ENCODE measurements at places on chromosomes 3 and 15.
A peak's percentile ranks its signal among the peaks of the same experiment; 100 is the strongest.

DNA sequence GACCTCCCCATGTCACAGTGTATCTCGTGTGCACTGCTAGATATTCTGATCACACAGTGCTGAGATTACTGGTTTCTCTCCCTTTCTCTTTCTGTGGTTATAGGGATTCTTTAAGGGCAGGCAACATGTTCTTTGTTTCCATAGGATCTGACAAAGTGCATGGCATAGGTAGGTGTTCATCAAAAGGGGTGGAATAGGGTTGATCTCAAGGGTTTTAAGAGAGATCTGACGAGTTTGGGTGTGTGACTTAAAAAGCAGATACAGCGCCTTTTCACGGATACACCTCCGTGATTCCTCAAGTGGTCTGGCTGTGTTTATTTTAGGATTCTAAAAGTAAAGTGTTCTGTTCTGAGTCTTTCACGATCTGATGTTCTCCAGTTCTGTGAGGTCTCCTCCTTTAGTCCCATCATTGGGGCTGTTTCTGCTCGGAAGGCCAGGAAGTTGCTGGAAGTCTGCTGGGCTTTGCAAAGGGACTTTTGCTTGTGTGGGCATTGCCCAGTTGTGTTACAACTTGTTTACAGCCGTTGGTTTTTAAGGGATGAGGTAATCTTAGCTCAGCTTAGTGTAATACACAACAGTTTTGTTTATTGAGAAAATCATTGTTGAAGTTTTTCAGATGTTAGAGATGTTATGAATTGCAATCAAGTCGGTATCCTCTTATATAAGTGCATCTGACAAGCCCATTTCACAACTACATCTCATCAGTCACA lies 34.8 kb downstream of the IGF1R start:
- no peak for DNase-seq

GRCh38 chr3:130903412-130903908 lies 9.6 kb downstream of the ATP2C1 start:
- no peak for DNase-seq

- DNase-seq = no peak
Observed at GRCh38 chr3:45134758-45135521, 11.2 kb downstream of the CDCP1 start.

- DNase-seq = no peak
Observed at GRCh38 chr3:119580067-119580760, 922 bp downstream of the ADPRH start.

- DNase-seq = no peak
Observed at GRCh38 chr3:179091113-179091512, 19.5 kb upstream of the ZMAT3 start.

- DNase-seq = peak; percentile 33
Observed at GRCh38 chr15:58951388-58952007, 18.0 kb upstream of the SLTM start.

DNA sequence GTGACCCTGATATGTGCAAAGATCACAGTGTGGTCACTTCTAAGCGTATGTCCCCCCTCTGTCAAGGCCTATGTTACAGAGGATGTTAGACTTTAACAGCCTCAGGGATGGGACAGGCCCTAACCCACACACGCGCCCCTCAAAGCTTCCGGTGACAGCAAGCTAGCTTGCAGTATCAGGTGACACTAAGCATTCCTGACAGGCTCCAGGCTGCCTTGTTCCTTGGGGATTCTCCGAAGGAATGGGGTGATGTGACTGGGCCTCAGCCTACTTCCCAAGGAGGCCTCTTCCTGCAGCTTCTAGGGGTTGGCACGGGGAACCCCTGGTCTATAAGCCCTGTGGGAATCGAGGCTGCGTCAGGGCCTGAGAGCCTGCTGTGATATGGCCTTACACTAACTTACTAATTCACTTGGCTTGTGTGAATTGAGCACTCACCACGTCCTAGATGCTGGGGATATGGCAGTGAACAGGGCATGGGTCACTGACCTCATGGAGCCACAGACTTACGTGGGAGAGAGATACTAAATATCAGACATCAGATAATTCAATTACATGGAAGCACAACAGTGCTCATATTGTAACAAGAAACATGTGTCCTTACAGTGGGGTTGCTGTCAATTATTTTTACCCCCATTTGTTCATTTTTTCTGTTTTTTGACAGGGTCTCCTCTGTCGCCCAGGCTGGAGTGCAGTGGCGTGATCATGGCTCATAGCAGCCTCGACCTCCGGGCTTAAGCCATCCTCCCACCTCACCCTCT lies 11.4 kb upstream of the SPTBN5 start:
- no peak for DNase-seq

- no peak for DNase-seq
Observed at GRCh38 chr3:155863072-155863784, 7.2 kb upstream of the GMPS start.

DNA sequence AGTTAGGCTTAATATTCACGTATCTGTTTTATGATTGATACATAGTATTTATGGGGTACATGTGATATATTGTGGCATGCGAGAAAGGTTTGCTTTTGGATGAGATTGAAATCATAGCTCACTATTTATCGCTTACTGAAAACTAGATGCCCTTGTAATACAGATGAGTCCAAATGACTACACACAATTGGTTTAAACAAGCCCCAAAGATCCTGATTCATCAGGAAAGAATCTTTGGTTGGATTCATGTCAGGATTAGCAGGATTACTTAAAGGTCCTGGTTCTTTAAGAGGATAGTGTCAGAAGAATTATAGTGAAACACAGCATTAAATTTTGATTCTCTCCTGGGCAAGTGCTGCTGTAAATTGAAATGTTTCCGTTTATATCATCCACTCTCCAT lies 18.6 kb upstream of the AADAC start:
- DNase-seq = peak; percentile 45

- DNase-seq = peak; percentile 73
Observed at GRCh38 chr3:72520690-72521308, 327.4 kb downstream of the SHQ1 start.

GRCh38 chr15:39752246-39752645 lies 30.4 kb downstream of the FSIP1 start:
- DNase-seq = no peak

DNA sequence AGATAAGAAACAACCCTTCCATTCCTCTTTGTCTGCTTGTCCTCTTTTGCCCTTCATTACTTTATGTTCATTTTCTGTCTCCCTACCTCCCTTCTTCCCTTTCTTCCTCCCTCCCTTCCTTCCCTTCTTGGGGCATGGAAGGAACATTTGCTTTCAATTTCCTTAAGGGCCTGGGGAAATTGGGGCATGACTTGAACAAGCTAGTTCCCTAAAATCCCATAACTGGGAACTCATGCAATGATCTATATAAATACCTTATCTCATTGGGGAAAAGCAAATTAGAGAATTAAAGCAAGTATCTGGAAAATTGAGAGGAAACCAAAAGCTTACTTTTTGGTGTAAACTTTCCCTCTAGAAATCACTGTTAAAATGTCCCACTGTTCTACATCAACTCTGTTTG lies 35.7 kb downstream of the BOC start:
- no peak for DNase-seq

DNA sequence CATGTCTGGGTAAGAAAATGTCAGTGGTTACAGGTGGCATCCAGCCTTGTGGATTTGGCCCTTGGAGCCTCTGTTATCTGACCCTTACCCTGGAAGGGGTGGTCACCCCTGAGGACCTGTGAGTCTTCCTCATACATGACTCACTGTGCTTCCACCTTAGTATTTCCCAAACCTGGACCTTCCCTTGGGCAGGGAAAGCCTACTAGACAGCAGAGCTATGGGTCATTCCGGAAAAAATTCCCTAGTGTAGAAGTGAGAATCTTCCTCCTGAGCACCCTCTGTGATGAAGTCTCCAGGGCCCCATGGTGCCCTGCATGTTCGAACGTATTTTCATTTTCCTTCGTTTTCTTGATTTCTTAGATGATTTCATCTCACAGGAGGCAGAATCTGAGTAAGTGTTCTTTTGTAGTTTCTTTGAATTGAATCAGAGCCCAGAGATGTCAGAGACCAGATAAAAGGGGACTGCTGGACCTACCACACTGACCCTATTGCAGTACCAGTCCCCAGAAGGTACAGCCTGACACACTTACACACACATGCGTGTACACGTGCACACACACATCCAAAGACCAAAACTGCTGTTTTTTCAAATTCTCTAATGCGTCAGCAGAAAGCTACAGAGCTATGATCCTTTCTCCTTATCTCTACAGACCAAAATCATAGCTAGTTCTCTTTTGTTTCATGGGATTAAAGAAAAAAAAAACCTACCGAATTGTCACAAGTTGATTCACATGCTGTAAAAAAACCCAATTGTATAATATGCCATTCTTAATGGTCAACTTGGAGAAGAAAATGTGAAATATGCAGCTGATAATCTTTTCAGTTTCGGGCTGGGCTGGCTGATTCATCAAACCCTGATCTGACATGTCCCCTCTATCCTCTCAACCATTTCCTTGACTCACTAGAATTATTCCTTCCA lies 50.5 kb upstream of the ARHGEF3 start:
- peak; percentile 55 for DNase-seq

DNA sequence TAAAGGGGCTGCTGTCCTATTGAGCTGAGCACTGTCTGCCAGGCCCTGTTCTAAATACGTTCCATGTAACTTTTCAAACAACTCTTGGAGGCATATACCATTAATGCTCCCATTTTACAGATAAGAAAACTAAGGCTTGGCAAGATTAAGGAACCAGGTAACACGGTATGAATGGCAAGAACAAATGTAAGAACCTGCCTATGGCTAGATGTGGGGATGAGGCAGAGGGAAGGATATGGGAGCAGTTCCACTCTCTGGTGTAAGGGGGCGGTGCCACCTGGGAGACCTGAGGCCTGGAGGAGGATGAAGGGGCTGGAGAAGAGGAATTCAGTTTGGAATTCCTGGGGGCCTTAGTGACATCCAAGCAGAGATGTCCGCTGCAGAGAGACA lies 3.8 kb upstream of the LMAN1L start:
- DNase-seq = no peak

DNA sequence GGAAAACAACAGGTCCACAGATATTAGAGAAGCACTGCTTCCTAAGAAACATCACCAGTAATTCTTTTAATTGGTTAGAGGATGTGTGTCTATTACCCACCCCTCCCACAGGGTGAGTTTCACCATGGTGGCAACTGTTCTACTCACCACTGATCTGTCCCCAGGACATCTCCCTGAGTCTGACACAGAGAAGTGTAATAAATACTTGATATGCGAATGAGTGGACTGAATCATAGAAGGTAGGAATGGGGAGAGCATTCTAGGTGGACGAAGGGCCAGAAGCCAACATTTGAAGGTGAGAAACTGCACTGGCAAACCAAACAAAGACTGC lies 452.7 kb upstream of the PROK2 start:
- no peak for DNase-seq

DNA sequence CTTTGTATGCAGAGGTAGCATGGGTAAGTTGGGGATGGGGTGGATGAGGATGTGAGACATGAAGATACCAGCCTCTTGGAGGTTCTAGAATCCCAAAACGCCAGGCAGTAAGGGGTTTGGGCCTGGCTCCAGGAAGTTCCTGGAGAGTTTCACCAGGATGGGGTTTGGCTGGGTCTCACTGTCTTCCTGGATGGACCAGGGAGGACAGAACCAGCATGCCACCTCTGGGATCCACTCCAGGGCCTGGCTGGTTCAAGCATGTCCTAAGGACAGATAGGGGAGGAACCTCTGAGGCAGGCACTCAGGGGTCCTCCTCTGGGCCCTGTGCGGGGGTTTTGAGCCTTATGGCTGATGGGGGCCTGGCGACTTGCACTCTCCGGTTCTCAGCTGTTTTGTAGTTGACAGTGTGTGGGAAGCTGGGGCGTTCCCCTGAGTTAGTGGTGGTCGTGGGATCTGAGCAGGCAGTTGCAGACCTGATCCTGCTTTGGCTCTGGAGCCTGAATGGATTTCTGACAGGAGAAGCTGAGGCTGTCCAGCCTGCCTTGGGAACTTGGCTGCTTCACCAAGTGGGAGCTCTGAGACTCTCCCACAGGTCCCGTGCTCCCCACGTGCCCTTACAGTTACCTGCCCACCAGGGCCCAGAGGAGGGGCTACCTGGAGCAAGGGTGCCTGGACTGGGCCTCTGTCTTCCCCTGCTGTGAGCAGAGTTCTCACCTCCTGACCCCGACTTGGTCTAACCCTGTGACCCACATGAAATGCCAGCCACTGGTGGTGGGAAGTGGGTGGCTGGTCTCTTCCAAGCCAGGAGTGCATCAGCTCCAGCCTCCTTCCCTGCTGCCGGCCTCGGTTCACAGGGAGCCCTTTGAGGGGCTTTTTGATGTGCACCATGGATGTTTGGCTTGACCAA lies 128.4 kb downstream of the EEFSEC start:
- no peak for DNase-seq

- DNase-seq = no peak
Observed at GRCh38 chr3:89795506-89795905, 688.1 kb downstream of the EPHA3 start.

DNA sequence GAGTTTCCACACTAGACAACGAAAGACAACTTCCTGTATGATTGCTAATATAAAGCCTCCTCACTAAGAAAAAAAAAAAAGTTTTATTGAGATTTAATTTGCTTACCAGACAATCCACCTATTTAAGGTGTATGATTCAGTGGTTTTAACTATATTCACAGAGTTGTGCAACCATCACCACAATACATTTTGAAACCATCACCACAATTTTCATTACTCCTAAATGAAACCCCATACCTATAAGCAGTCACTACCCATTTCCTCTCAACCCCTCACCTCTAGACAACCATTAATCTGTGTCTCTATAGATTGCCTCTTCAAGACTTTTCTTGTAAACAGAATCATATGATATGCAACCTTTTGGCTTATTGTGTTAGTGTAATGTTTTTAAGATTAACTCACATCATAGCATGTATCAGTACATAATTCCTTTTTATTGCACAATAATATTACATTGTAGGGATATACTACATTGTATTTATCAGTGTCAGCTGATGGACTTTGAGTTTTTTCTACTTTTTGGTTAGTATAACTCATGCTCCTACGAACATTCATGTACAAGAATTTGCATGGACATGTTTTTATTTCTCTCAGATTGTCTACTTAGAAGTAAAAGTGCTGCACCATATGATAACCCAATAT lies 339.7 kb downstream of the NLGN1 start:
- no peak for DNase-seq

DNA sequence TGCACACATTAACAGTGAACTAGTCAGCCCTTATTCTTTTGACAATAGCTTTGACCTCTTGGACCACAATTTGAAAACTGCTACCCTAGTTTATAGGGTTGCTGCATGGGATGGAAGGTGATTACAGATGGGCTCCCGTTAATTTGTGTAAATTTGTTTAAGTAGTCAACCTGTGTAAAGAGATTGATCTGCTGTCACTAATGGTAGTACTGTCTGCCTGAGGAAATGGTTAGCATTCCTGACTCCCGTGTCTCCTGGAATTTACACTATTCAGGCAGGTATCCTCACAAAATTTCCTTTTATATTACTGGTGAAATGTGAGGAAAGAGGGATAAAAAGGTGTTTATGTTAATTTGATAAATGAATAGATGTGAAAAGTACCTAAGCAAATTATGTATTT lies 15.3 kb upstream of the EBLN2 start:
- DNase-seq = no peak

GRCh38 chr15:72319360-72319984 lies 485 bp downstream of the CELF6 start:
- peak; percentile 52 for DNase-seq

DNA sequence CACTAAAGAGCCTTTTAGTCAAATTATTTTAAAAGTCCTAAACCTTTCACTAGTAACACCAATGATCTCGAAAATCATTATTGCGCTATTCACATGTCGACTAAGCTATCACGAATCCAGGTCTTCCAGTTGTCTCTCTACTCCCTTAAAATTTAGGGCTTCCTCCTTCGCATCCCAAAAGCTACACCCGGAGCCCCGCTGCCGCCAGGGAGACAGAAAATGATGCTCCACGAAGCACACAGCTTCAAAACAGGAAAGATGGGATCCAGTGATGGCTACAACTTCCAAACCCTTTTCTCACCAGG lies 253 bp downstream of the IFT80 start:
- no peak for DNase-seq

- no peak for DNase-seq
Observed at GRCh38 chr3:141266186-141266585, 34.6 kb downstream of the PXYLP1 start.

Data from kidney tubule cell (primary cell).